Amygdala (tissue), 56 donors: ENCODE measurements at places on chromosomes 1 and 21.

DNA sequence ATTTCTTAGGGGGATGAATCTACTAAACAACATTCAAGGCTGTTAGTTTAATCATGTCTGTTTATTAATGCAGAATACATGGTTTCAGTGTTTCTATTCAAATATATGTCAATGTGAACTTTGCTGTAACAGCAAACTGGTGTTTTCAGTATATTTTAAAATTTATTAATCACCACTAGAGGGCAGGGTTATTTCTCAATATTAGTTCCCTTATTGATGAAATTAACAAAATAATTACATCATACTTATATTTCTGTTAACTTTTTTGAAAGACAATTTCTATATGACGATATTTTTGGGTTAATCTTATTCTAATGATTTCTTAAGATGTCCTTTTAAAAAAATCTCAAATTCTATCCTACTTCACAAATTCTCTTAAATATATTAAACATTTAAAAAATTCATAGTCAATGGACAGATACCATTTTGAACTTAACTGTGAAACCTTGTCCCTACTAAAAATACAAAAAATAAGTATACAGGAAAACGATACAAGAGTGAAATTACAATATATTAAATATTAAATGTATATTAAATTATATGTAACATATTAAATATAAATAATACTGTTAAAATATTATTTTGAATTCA lies 1034.1 kb upstream of the PRMT6 start:
- DNase-seq, result no peak

DNA sequence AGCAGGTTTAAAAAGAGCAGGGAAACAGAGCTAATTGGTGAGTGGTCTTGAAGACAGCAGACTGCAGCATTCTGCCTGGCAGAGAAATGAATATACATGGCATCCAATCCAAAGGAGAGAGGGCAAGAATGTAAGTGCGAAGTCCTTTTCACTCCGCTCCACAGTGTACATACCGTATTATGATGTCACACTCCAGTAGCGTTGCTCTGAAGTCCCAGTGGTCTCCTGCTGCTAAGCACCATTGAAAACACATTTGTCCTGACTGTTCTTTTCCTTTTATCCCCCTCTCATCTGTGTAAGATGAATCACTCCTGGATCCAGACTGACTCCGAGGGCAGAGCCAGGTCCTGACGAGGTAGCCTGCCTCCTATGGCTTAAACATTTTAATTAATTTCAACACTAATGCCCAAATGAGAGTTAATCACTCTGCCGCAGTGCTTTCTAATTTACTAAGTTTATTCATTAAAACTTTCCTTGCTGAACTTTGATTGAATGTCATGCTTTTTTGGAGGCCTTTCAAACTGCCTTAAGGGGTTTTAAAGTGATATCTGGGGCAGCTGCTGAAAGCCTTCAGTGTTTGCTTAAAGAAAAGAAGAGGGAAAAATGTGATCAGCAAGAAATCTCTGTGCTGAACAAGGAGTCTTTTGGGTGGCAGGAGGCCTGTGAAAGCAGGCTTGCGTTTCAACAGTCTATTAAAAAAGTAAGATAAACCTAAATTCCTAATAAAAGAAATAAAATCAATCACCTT lies 227.2 kb downstream of the ATG4C start:
- no peak for DNase-seq

GRCh38 chr1:219876798-219877209 lies 51.6 kb downstream of the SLC30A10 start:
- DNase-seq, result no peak

DNA sequence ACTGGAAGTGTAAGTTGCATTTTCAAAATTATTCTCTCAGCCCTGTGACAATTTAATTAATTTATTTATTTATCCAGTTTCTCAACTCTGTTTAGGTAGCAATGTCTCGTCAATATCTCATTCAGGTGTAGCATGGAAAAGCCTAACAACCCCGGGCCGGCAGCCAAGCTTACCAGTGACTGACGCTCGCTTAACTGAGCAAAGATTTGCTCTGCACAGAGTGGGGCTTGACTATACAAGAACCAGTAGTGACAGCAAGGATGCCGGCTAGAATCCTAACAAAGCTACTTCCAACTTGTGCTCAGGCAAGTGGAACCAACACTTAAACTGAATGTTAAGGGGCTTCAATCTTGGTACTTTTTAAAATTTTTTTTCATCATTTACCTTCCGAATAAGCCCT lies 80.9 kb upstream of the ESRRG start:
- no peak for DNase-seq

GRCh38 chr1:55276671-55277376 lies 61.7 kb upstream of the USP24 start:
- DNase-seq, result peak; percentile 45

DNA sequence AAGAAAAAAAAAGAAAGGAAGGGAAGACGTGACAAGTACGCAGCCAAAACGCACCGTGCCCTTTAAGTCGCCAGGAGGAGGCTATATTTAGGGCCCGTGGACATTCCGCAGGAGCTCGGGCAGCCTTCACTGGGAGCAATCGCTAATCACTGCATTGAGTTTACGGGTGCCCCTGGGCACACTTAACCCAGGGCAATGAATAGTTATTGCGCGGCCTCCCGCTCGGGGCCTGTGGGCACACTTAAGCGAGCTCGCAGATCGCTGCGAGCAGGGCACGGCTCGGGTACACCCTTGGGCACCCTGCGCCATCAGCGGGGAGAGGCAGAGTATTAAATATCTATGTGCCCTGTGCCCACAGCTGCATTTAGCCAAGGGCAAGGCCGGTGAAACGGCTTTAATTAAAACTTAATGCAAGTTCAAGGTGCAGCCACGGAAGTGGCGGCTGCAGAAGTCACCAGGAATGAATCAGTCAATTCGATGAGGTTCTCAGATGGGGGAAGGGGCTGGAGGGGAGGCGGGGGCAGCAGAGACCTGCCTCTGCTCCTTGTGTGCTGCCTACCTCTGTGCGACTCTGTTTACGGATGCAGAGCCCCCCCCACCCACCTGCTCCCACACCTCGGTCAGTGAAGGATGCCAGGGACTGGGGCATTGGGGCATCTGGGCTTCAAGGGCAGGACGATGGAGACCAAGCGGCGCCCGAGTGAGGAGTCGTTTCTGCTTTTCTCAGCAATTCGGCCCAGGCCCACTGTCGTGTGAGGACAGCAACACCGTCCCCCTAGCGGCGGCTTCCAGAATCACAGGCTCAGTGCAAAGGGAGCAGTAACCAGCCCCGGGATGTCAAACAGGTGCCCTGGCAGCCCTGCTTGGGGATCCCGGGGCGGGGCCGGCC lies 51.8 kb upstream of the TARDBP start:
- peak; percentile 65 for DNase-seq

DNA sequence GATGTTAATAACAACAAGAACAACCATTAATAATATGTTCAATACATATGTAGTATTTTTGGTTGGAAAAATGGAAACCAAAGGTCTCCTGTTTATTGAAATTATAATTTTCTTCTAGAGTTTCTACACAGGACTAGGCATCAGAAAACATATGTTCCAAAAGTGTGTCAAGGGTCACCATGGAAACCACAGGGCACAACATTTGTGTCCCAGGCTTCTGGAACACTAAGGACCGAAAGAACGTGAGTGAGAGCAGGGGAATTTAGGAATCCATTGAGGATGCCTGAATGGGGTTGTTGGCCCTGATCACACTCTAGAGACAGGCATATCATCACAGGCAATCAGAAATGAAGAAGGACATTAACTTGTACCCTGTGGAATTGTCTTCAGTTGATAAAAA lies 7.5 kb upstream of the CDC14A start:
- no peak for DNase-seq

DNA sequence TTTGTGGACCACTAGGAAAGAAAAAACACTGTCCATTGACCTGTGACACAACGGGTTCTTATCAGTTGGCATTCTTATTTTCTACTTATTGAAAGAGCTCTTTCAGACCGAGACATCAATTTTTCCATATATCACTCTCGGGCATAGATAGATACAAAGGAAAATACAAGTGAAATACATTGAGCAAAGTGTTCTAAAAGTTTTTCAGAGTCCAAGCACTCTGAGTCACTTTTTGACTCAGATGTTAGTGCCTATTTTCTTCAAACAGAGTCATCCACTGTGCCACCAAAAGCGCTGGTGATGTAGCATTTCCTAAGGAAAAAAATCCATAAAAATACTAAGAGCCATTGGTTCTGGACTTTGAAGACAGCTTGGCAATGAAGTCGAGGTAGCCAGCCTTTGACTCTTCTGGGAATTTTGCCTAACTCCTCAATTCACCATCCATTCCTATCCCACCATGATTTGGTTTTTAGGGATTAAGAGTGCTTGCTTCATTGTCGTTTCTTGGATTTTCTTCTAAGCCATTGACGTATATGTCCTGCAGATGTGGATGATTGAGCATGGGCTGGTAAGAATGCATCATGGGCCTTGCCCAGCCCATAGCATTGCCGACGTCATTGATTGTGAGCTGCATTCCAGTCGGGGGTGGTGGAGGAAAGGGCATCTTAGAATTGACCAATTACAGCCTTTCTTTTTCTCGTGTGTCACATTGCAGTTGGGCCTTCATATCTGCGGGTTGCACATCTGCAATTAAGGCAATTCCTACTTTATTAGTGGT lies 10.6 kb downstream of the GALNT2 start:
- DNase-seq, result no peak

GRCh38 chr1:53526451-53527101 lies 67.4 kb downstream of the DMRTB1 start:
- DNase-seq, result no peak

DNA sequence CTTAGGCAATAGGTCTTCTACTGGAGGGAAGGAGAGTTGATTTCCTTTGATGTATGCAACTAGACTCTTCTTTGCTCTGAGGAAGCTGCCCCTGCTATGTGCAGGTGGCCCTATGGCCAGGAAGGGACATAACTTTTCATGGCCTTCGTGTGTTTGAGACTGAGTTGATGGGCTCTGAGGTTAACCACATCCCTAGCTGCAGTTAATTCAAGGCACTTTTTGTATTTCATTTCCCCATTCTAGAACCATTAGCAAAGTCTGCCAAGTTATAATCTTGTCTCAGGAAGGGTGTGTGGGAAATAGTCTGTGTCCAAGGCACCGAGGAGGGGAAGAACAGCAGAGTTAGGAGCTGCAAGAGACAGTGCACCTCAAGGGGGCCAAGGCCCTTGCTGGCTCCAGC lies 2.5 kb downstream of the FCRL4 start:
- no peak for DNase-seq

DNA sequence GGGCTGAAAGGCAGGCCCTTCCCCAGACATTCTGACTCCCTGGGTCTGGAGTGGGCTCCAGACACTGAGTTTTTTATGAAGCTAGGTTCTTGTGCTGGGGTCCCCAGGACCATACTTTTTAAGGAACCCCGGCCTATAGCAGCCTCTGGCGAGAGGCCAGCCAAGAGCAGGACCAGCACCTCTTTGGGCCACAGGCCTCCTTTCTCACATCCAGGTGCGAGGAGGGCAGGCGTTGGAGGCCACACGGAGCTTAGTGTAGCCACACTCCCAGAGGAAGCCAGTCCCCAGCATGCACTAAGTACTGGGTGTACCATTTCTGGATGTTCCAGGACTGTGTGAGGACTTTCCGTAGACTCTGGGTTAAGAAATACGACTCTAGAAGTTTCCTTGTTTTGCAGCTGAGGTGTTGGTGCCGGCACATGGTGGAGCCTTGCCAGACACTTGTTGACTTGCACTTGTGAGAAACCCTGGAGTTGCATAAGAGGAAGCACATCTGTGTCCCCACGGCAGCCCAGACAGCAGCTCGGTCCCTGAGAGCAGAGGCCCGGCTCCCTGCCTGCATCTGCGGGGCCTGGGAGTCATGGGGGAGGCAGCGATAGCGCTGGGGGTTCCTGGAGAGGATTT lies 122.2 kb upstream of the VAMP3 start:
- DNase-seq, result no peak

DNA sequence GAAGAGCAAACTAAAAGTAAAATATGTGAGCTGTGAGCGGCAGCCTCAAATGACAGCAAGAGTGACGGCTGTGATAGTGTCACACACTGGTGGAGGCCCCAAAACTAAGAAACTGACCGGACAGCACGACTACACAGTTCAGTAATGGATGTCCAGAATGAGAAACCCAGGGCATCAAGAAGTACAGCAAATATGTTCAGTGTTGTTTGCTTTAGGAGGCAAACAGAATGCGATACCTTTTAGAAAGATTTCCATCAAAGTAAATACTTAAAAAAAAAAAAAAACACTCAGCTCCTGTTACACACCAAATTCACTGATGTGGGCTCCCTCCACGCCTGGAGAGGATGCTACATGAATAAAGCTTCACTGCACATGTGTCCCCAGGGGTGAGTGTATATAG lies 1.1 kb upstream of the PKP1 start:
- no peak for DNase-seq

GRCh38 chr1:1461721-1462317 lies 9.7 kb upstream of the ATAD3B start:
- DNase-seq, result no peak

GRCh38 chr1:155471891-155472290 lies 90.7 kb downstream of the ASH1L start:
- no peak for DNase-seq

- no peak for DNase-seq
Observed at GRCh38 chr1:58000116-58000515, 546.4 kb downstream of the OMA1 start.
